ENCODE measurements at places on chromosomes 6 and 20.

- no peak for DNase-seq
These were observed 12.9 kb downstream of the CASS4 start for GRCh38 chr20:56424931-56425330.

GRCh38 chr20:20014659-20015058 lies 2.5 kb upstream of the NAA20 start:
- peak; percentile 13 for DNase-seq

- DNase-seq = no peak
These were observed 24.4 kb downstream of the FOXQ1 start for GRCh38 chr6:1336246-1336843.

- no peak for DNase-seq
These were observed 328.5 kb upstream of the PRDM1 start for GRCh38 chr6:105757512-105758200.

DNA sequence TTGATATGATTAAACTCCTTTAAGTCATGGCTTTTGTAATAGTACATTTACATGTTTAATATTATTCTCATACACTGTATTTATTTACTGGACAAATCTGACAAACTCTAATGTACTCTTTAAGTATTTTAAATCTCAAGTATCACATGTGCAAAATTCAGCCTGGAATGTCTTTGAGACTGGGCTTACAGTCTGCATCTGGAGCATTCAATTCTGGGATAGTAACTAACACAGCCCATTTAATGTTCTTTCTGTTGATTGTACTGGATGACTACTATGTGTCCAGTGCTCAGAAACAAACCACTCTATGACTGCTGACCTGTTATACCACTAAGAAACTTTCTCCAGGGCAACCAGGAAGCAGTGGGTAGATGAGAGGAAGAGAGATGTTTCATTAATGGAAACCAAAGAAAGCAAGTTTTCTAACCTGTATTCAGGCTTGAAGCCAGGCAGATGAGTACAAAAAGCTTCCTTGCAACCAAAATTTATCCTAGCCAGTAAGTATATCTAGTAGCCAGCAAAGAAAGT lies 26.8 kb downstream of the FBXL4 start:
- DNase-seq = no peak

DNA sequence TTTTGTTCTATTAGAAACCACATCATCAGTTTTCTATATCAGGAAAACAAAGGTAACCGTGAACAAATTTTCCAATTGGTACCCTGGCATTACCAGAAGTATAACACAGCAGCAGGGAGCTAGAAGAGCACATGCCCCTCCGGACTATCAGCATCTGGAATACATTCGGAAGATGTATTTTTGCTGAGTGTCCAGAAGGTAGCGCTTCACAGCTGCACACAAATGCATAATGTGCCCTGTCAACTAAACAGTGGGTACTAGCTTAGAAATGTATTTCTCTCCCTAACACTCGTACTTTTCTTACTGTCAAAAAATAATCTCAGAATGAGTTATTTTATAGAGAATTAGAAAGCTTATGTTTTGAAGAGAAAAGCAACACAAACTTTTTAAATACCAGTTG lies 77.6 kb downstream of the HUS1B start:
- no peak for DNase-seq

DNA sequence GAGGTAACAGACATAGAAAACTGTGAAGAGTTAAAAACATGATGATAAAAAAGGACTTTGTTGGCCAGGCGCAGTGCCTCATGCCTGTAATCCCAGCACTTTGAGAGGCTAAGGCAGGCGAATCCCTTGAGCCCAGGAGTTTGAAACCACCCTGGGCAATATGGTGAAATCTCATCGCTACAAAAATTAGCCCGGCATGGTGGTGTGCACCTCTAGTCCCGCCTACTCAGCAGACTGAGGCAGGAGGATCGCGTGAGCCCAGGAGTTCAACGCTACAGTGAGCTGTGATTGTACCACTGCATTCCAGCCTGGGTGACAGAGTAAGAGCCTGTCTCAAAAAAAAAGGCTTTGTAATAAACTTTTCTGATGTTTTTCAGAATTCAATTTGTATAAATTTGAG lies 60.1 kb downstream of the GFOD1 start:
- DNase-seq = no peak

- DNase-seq = no peak
These were observed 144.9 kb downstream of the TRMT11 start for GRCh38 chr6:126131246-126131645.

DNA sequence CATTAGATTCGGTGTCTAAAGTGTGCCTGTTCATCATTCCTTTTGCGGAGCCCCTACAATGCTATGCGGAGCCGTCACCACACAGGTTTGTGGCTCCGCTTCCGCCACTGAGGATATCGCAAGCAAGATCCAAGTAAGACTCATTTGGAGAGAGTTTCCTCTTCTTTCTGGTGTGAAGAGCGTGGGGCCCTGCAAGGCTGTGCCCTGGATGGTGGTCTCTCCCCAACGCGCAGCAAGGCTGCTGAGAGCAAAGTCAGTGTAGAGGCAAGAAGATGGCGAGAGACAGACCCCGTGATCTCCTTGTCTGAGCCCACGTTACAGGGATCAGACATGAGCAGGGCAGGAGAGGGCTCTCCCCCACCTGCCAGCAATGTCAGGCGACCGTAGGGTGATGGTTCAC lies 96.3 kb upstream of the AFDN start:
- DNase-seq = no peak

DNA sequence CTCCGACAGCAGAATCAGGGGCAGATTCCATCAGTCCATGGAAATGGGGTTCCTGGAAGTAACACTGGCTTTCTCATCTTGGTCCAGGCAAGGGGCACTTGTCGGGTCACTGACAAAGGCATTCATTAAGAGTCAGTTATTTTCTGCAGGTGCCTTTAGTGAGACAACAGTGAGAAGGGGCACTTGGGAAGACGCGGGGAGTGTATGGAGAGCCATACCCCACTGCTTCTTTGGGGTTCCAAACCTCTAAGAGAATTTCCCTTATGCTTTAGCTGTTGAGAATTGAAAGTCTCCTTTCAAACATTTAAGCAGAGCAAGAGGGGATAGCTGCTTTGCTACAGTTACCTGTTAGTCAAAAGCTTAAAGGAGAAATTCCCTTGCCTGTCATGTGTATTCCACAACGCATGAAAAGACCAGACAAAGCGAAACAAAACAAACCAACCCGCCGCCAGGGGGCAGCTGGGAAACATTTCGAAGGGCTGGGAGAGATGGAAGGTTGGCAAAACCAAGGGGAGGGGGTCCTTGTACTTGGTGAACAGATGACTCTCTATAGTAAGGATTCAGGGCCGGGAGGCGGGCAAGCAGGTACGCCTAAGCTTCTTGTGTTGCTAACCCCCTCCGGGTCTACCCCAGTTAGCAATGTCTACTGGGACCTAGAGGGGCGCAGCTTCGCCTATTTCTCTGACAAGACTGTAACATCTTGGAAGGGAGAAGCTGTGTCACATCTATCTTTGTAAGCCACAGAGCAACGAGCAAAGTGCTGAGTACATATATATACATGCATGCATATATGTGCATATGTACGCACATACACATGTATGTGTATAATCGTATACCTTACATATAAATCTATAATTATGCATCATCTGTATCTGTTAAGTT lies 474.9 kb upstream of the AGPAT4 start:
- peak; percentile 1 for DNase-seq

- DNase-seq = no peak
These were observed 271.9 kb upstream of the AGPAT4 start for GRCh38 chr6:161545741-161546140.

DNA sequence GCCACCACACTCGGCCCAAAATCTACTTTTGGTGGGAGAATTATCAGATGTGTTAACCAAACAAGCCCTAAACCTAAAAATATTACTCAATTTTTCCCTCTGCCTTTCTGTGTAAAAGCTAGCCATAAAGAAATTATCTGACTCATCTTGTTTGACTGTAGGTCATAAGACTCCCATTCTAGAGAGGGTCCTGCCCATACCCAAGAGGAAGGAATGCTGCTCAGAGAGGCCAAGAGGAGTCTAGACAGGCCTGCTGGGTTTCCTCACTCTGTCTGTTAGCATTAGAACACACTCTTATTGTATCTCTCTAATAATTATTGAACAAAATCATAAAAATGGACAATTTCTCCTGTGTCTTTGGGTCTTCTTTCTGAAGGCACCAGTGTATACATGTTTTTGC lies 26.1 kb downstream of the C6orf141 start:
- DNase-seq = no peak
